CD4-positive, alpha-beta T cell treated with Interferon gamma for 1 hour (primary cell): ENCODE measurements at places on chromosomes 16 and 17.

DNA sequence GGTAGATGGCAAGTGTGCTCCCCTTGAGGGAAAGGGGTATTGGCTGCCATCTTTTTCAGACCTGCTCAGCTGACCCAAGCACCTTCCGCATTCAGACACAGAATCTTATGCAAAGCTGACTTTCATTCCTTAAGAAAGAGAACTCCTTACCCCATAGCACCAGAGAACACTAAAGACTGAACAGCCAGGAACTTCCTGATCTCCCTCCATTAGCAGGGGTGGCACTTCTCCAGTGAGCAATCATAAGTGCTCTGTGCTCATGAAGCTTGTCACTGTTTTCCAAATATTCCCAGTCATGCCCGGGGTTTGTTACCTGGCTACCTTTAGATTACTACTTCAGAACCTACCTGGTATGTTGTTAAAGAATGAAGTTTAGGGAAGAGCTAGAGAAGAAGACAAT, 11.9 kb downstream of the HSD17B2 start:
- DNase-seq, result no peak

DNA sequence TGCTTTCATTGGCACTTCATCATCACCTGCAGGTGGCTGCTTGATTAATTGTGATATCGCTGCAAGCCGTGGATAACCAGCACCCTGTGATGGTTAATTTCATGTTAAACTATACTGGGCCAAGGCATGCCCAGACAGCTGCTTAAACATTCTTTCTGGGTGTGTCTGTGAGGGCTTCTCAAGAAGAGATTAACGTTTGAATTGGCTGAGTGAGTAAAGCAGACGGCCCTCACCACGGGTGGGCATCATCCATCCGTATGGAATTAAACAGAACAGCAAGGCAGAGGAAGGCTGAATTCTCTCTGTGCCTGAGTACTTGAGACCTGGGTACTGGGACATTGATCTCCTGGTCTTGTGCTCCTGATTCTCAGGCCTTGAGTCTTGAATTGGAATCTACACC, 7.1 kb upstream of the ZNF213 start:
- DNase-seq, result no peak

- no peak for DNase-seq
Observed at GRCh38 chr16:5938607-5939006, 841.0 kb upstream of the EEF2KMT start.

- no peak for DNase-seq
Observed at GRCh38 chr17:18011286-18011685, 27.7 kb downstream of the ATPAF2 start.

DNA sequence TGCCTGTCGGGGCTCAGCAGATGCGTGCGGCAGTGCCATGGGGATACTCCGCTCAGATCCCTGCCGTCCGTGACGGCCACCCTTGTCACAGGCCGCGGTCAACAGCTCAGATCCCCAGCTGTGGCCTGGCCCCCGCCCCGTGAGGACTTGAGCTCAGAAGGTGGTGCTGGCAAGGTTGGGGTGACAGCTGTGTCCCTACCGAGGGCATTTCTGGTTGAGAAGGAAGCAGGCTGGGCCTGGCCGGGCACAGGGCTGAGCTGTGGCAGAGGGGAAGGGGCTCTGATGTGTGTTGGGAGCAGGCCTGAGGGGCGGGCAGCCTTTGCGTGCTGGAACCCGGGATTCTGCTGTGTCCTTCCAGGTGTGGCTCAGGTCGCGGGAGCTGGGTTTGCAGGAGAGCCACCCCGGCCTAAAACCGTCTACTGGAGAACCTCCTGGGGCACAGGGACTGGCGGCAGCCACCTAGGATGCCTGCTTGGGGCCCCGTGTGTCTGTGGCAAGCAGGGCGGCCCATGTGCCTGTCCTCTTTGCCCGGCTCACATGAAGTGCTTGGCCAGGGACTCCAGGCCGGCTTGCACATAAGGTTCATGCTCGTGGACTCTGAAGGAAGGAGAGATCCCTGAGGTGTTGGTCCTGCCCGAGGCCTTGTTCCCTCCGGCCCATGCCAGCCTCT, 5.1 kb downstream of the UBE2I start:
- no peak for DNase-seq

GRCh38 chr17:17180141-17180603, 26.0 kb downstream of the PLD6 start:
- no peak for DNase-seq

- DNase-seq, result peak; percentile 76
Observed at GRCh38 chr16:89917773-89918452, 749 bp upstream of the MC1R start.

DNA sequence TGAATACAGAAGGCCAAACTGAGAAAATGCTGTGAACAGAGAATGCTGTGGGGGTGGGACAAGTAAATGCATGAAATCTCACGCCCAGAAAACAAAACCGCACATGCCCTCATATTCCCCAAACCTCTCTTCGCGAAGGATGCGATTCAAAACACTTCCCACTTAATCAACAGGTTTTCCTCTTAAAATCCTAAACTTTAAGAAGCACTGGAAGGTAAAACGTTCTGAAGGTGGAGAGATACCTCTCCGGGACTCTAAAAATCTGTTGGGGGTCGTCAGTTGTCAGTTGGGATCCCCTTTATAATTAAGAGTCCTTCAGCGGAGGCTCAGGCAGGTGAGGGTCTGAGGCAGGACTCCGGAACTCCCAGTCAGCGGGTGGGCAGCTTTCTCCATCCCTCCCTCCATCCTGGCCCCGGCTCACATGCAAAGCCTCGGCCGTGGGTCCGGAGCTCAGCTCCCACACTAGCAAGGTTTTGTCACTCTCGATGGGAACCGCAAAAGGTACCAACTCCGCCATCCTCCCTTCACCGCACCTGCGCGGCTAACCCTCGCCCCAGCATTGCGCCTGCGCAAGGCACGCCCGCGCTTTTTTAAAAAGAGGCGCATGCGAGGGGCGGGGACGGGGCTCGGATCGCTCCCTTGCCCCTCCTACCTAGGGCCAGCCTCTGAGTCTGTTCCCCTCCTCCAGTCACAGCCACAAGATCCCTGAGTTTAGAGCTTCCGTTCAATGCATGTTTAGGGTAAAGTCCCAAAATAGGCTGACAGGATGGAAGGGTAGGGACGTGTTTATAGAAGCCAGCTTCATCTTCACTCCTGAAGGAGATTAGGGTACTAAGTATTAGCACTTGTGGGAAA, at the start of gene RDM1:
Gene RDM1 (minus strand): TSS at position 563 of the 855 bp plus-strand sequence. CDS start 46 bp downstream, at position 517.
- peak; percentile 75 for DNase-seq

DNA sequence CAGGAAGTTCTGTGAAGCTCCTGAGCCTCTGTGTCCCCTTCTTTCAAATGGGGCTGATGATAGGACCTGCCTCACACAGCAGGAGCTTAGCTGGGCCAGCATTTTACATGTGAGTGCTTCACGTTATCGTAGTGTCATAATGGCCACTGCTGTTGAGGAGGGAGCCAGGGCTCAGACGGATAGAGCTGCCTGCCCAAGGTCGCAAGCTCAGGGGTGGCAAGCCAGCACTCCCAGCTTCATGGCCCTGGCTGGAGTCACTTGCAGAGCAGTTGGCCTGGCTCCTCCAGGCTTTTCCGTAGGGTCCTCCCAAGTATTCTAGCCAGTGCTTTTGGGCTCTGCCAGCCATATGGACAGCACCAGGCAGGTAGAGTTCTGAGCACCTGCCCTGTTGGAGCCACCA, 115.1 kb downstream of the SOCS1 start:
- no peak for DNase-seq

- no peak for DNase-seq
Observed at GRCh38 chr16:35598696-35599332, 2139.4 kb downstream of the TP53TG3F start.

- DNase-seq, result no peak
Observed at GRCh38 chr17:60160829-60161501, 11.2 kb downstream of the CA4 start.

DNA sequence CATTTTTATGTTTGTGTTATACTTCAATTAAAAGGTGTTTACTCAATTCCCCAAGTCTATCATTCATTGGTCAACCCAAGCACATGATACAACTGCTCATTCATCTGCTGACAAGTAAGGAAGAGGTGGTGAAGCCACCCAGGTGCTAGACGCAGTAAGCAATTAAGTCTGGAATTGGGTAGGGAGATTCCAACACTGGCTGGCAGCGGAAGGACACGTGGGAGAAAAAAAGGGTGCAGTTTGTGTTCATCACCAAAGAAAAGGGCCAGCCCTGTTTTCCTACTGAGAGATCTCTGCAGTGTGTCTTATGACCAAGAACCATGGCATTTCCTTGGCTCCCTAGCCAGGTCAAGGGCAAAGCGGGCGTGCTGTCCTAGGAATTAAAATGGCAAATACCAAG, 11.8 kb upstream of the ZNF23 start:
- no peak for DNase-seq

DNA sequence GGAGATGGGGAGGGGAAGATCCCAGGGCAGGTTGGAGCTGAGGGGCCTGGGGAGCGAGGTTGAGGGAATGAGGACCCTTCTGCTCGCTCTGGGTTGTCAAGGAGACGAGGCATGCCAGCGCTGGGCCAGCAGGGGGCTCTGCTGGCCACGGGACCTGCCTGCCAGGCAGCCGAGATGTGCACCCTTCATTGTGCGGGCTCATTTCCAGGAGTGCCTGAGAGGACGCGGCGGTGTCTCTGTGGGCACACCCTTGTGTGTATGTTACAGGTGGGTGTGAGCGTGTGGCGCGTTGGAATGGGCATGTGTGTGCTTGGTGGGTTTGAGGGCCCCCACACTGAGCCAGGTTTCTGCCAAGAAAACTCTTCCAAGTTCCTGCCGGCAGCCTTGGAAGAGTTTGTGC, 15.9 kb downstream of the ARHGAP23 start:
- DNase-seq, result peak; percentile 31

DNA sequence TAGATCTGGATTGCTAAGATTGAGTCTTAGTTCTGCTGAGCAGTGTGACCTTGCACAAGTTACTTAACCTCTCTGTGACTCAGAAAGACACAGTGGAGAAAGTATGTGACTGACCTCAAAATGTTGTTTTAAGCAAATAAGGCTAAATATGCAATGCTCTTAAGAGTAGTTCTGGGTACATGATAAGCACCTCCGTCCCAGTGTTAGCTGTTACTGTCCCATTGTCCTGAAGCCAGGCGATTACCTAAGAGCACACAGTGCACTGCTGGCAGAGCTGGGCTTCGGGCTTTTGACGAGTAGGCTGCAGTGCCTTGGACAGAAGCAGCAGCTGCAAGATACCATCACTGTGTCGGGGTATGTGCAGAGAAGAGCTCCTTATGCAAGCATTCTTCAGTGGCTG, 32.7 kb upstream of the FOXF1 start:
- no peak for DNase-seq

DNA sequence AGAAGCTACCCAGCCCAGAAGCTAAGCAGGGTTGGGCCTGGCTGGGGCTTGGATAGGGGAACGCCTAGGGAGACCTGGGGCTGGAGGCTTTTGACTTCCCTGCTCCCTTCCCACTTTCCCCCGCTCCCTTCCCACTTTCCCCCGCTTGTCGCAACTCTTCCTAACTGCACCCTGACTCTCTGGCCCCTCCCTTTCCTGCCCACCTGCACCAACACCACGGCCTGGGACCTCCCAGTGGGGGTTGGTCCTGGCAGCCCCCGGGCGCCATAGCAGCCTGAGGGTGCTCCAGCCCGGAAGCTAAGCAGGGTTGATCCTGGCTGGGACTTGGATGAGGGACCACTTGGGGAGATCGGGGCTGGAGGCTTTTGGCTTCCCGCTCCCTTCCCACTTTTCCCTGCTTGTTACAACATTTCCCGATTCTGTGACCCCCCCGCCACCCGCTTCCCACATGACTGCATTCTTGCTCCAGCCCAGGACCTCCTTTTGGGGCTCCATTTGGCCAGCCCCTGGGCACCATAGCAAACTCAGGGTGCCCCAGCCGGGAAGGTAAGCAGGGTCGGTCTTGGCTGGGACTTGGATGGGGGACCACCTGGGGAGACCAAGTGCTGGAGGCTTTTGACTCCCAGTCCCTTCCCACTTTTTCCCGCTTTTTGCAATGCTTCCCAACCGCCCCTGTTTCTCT, 2287.0 kb downstream of the TP53TG3F start:
- no peak for DNase-seq

- no peak for DNase-seq
Observed at GRCh38 chr17:51802544-51802943, 356.0 kb downstream of the CA10 start.

DNA sequence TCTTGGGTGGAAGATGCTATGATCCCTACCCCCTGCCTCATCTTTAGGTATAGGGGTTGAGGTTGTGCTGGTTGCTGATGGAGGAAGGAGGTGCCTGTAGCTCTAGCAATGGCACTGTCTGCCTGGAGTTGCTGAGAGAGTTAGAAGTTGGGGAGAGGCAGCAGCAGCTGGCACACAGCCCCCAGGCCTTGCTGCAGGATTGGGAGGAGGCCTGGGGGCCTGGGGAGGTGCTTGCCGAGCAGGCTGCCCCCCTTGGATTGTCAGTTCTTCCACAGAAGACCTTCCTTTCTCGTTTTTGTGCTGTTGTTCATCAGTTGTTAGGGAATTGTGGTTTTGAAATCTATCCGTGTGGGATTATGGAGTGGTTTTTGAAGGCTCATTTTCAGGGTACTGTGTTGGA, 52.9 kb downstream of the SEC14L1 start:
- DNase-seq, result no peak

DNA sequence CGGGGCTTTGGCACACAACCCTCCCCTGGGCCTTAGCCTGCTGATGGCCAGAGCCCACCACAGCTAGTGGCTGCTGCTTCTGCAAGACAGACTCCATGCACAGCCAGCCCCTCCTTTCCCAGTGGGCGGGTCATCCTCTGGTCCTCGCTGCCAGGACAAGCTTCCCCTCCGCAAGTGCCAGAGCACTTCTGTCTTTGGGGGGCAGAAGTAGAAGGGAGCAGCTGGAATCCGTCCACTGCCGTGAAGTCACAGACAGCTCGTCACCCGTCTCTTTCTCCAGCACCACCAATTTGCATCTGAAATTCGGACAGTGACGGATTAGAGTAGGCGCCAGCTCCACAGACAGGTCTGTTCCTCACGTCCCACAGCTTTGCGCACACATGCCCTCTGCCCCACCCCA, 31.3 kb upstream of the NAT9 start:
- no peak for DNase-seq

DNA sequence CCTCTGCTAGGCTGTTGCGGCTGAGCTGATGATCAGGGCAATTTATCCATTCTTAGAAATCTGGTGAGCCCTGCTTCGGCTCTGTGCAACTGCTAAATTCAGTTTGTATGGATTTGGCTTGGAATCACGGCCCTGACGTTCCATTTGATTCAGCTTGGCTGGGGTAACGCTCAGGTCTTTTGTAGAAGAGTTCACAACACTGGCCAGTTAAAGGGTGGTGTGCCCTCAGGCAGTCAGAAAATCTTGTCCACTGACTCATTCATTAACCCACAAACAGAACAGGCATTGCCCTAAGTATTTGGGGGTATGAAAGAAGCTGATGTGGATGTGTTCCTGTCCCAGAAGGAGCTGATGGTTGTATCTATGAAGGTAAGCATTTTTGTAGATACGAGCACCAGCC, 53.9 kb downstream of the GNAO1 start:
- DNase-seq, result no peak

- peak; percentile 76 for DNase-seq
Observed at GRCh38 chr17:48457080-48457836, 27.2 kb upstream of the SKAP1 start.
